ENCODE measurements at places on chromosomes 1 and 21. TPM values are rescaled to one million over a fixed set of nuclear protein-coding genes. Genes with fewer than 3 reads are reported as not detected.

TGFB2 gene
- total RNA-seq: 12.7 TPM

DNA sequence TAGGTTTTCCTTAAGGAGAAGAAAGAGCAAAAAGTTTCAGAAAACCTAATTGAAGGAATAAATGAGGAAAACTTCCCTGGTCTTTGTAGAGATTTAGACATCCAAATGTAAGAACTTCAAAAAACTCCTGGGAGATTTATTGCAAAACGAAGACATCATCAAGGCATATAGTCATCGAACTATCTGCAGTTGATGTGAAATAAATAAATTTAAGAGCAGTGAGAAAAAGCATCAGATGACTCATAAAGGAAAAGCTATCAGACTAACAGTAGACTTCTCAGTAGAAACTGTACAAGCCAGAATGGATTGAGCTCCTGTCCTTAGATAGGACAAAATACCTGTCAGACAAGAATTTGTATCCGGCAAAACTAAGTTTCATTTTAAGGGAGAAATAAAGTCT lies 569.4 kb upstream of the ADAMTS5 start:
- no peak for DNase-seq

CFH gene
- total RNA-seq: not detected

C1orf87 gene
- not detected for total RNA-seq

DNA sequence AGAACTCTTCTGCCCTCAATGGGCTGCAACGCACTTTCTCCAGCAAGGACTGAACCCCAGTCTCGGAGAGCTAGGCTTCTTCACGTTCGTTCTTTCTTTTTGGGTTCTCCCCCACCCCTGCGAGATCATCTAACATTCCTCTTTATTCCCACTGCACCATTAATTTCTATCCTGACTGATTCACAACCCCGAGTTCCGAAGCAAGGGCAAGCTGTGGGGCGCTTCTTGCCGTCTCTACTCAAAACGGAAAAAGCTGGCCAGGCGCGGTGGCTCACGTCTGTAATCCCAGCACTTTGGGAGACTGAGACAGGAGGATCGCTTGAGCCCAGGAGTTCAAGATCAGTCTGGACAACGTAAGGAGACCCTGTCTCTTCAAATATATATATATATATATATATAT lies 37.4 kb upstream of the BTG2 start:
- no peak for DNase-seq

DNA sequence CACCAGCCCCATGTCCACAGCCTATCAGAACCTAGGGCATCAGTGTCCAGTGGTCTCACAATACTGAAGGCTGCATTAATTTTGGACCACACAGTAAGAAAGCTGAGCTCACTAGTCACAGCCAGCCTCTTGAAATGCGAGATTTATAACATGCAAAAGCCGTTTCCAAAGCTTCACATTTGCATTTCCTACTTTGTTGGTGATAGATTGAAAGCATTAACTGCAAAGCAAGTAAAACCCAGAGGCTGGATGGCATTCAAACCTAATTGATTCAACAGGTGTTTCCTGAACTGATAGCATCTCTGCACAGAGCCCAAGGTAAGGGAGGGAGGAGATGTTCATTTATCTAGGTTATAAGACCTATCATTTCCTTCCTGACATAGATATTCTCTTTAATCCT lies 410.1 kb downstream of the OMA1 start:
- no peak for DNase-seq

GRCh38 chr1:30315185-30315960 lies 408.0 kb downstream of the MATN1 start:
- no peak for DNase-seq

DNA sequence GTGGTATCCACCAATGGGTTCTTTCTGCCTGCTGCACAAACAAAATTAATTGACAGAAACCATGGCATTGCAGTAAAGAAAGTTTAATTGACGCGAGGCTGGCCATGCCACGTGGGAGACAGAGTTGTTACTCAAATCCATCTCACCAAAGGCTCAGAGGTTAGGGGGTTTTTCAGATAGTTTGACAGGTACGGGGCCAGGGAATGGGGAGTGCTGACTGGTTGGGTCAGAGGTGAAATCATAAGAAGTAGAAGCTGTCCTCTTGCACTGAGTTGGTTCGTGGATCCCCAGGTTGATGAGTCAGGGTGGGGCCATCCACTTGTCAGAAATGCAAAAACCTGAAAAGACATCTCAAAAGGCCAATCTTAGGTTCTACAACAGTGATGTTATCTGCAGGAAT lies 941 bp upstream of the TBCE start:
- DNase-seq: no peak

JUN gene
- total RNA-seq: 28.2 TPM

DNA sequence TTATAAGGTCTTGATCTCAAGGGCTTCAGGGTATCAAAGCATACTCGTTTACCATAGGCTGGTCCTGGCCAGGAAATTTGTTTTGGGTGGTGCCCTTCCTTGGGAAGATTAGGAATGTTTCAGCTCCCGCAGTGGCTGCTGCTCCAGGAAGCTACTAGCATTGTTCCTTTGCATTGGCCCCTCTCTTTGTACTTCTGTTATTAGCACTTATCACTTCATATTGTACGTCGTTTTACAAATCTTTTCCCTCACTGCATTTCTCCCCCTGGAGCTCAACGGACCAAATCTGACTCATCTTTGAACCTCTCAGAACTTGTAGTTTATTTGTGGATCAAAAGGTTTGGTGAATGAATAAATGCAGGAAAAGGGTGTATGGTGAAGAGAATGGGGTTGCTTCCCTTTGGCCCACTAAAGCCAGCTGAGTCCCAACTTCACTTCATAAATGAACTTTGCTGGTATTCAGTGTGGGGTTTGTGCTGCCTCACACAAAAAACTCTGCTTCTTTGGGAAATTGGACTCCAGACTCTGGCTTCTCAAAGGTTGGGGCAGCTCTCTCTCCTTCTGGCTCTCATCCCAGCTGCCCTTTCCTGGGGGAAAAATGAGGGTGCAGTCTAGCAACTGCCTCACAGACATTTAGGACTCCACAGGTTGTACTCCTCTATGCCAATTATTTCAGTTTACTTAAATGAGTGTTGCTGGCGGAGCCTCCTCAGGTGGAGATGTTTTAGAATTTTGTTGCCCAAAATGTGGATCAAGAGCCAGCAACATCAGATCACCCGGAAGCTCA lies 5.9 kb downstream of the GNAT2 start:
- DNase-seq: no peak

DNA sequence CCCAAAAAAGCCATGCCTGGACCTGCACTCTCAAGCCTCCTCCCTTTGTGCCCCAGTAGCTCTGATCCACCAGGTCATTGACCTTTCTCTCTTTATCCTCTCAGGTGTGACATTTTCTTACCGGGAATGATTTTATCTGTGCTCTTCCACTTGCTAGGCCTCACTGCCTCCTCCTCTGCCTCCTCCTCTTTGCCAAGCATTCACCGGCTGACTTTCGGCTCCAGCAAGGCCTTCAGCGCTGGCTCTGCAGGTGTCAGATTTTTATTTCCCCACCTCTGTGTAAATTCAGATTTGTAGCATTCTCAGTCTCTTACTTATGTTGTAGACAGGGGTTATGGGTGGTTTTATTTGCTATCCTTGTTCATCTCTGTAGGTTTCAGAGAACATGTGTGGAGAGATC lies 91.5 kb downstream of the ST6GALNAC5 start:
- no peak for DNase-seq

GRCh38 chr1:232560940-232561339 lies 69.0 kb downstream of the SIPA1L2 start:
- no peak for DNase-seq

TRABD2B gene
- 0.36 TPM for total RNA-seq

DNA sequence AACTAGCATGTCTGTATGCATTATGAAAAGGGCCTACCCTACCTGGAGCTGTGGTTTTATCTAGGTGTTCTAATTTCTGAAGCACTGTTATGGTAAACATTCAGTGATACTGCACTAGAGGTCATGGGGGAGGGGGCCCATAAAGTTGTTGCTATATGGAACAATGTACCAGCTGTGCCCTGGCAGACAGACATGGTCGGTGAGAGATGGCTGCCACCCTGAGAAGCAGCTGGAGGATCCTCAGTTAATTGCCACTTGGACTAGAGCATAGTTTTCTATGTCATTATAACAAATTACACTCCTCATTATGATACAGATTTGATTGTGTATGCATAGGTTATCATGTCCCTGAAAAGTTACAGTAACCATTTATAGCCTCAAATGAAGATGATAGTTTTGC lies 45.4 kb downstream of the ILDR2 start:
- DNase-seq: no peak

LRRC3 gene
- total RNA-seq: 4.7 TPM

DNA sequence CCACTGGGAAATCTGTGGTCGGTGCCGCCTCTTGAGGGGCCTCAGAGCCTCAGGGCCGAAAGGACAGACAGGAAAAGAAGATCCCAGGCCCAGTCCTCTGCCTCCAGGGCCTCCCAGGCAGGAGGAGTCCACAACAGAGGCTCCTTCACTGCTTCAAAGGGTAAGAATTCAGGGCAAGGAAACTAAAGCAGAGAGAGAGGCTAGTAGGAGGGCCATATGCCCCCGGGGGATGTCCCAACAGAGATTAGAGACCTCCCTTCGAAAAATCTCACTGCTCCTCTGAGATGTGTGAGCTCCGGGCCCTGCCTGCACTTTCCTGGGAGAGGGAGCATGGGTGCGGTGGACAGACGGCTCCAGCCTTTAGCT lies 465.9 kb downstream of the NPHP4 start:
- DNase-seq: no peak

GRCh38 chr1:92707292-92707691 lies 77.6 kb downstream of the EVI5 start:
- DNase-seq: no peak

GRCh38 chr1:172408958-172409357 lies 11.5 kb upstream of the C1orf105 start:
- no peak for DNase-seq

- no peak for DNase-seq
Observed at GRCh38 chr1:58618303-58618702, 41.3 kb upstream of the TACSTD2 start.

DNA sequence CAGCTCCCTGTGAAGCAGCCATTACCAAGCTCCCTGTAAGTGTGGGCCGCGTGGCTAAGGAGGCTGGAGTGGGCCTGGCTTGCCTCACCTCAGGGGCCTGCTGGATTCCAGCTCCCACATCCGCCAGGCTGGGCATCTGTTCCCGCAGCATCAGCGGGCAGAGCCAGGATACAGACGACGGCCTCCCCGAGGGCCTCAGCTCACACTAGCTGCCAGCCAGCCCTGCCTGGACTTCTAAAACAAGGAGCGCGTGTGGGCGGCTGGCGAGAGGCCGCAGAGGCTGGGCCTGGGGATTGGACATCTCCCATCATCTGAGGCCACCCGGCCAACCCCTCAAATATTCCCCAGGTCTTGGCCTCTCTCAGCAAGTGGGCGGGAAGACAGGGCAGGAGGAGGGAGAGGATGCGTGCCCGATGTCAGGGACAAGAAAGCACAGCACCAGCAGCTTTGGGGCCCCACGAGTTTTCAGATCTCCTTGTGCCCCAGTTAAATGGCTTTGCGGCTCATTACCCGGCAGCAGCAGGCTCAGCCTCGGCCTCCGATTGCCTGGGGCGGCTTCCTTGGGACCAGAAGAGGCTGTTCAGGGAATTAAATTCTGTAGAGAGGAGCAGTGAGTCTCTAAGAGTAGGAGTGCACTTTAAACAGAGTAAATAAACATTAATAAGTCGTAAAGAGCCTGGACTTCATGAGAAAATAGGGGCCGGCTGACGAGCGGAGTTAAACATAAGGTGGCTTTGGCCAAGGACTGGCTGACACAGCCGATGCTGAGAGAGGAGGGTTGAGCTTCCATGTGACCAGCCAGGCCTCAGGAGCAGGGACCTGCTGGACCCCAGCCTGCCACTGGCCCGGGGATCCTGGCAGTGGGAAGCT lies 208.9 kb upstream of the C1orf174 start:
- DNase-seq: no peak

DNA sequence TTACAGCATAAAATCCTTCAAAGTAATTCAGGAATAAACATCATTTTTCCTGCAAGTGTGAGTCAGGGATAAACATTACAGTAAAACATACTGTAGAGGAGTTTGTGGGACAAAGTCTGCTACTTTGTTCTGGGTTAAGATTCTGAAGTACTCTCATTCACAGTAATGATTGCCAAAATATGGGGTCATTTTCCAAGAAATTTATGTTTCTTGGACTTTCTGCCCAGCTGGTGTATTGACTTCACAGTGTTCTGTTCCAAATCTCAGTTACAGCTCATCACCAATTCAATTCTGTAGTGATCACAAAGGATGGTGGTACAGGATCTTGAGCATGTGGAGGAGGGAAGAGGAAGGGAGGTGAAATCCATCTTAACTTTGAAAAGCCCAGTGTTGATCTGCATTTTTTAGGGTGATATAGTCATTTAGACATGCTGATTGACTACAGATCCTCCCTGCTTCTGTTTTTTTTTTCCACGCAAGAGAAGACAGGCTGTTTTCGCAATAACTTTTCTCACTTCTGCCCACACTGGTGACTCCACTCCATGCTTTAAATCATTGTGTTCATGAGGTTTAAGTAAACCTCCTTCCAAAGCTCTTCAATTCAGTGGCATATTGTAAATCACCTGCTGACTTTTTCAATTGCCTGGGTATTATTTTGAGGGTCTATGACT lies 60.4 kb upstream of the C1orf53 start:
- no peak for DNase-seq
